ENCODE measurements at places on chromosomes 3 and 15.
A peak's percentile ranks its signal among the peaks of the same experiment; 100 is the strongest.

DNA sequence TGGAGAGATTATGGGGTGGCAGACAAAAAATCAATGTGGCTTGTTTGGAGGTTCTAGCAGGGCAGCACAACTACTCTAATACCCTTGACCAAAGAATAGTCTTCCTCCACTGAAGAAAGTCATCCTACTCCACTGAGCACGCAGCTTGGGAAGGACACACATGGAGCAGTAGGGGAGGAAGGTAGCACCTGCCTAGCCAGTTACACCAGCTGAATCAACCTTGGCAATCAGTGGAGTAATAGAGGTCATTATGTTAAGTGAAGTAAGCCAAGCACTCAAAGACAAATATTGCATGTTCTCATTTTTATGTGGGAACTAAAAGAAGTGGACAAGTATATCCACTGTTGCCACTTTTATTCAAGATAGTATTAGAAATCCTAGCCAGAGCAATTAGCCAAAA is 555.8 kb upstream of the ALCAM start:
- DNase-seq: no peak

GRCh38 chr15:51878446-51879386 is 49.3 kb downstream of the TMOD3 start:
- no peak for DNase-seq

- DNase-seq: peak; percentile 83
These were observed 728 bp downstream of the TRANK1 start for GRCh38 chr3:36944012-36944640.

DNA sequence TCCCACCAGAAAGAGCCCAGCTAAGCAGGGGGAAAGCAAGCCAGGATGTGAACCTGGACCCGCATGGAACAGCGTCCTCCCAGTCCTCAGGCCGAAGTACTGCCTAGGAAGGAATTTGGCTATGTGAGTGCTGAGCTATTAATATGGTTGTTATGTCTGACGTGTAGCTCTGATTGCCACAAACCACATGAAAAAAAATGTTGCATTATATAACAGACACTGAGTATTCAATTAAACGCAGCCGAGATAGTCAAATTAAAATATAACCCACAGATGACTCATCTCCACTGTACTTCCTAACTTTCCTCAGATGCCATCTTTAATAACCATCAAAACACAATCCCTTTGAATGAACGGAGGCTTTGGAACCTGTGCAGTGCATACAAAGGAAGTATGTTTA is 111.1 kb downstream of the GABRB3 start:
- no peak for DNase-seq

DNA sequence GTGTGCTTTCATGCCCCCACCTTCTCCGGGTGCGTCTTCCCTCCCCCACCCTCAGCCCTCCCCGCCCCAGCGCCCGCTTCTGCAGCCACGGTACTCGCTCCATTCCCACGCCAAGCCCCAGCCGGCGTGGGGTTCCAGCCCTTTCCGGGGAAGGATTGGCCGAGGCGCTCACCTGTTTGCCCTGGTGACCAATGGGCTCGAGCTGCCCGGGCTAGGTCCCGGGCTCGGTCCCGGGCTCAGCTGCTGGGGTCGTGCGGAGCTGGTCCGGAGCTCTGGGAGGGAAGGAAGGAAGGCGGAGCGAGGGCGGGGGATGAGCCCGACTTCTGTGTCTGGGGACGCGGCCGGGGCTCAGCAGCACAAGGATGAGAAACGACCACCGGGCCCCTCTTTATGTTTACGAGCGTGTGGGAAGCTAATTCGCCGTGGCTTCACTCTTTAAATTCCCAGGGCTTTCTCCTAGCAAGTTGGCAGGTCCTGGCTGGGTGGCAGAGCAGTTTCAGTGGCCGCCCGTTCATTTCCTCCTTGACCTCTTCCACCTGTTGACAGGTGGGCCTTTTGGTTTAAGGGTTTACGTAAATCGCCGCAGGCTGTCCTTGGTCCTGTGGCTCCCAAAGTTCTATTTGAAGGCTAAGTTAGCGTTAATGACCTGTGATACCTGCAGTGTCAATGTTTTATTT is at the start of gene IGSF10:
Gene IGSF10 (minus strand): TSS at position 288 of the 677 bp plus-strand sequence. CDS start 2,352 bp downstream, outside the sequence.
- peak; percentile 60 for DNase-seq

GRCh38 chr3:126888186-126888760 is 94.6 kb upstream of the PLXNA1 start:
- DNase-seq: no peak

DNA sequence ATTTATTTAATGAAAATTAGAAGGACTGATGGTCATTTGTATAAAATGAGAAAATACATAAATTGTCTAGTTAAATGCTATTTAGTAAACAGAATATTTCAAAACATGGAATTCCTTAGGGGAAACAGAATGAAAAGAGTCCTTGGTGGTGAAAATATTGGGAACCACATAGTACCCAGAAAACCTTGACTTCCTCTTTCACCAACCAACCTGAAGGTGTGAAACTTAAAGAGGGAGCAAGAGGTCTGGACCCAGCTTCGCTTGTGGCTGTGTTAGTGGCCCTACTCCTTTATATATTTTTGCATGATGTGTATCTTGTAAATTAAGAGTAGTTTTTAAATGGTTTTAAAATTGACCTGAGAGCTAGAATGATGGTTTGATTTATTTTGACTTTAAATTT is 64.2 kb downstream of the MAP2K5 start:
- no peak for DNase-seq

GRCh38 chr3:151386056-151386455 is 1.5 kb upstream of the P2RY12 start:
- DNase-seq: no peak

- DNase-seq: no peak
These were observed 311.4 kb downstream of the TBC1D5 start for GRCh38 chr3:17431004-17431403.

- DNase-seq: no peak
These were observed 55.5 kb upstream of the GNB4 start for GRCh38 chr3:179506792-179507191.

- DNase-seq: no peak
These were observed 52.2 kb upstream of the CSTA start for GRCh38 chr3:122272879-122273278.

GRCh38 chr3:106826791-106827311 is 550.4 kb upstream of the CCDC54 start:
- no peak for DNase-seq

GRCh38 chr3:37227870-37228549 is 53.6 kb upstream of the LRRFIP2 start:
- DNase-seq: no peak

GRCh38 chr3:95097493-95097892 is 1034.6 kb downstream of the NSUN3 start:
- no peak for DNase-seq

DNA sequence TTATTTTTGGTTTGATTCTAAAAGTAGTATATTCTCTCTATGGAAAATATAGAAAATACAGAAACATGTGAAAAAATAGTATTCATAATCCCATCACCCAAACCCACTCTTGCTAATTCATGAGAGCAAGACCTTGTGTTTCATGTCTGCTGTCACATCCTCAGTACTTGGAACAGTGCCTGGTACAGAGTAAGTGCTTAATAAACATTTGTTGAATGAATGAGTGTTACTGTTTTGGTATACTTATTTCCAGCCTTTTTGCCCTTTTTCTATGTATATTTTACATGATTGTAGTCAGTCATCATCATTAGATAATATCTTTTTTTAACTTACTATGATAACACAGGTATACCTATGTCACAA is 59.3 kb downstream of the IL16 start:
- DNase-seq: no peak

- DNase-seq: no peak
These were observed at the start of gene MKRN2OS for GRCh38 chr3:12545473-12545791. Gene MKRN2OS, minus strand, starts transcription at chr3:12545499. Its CDS starts 35 bp downstream, at chr3:12545464.

DNA sequence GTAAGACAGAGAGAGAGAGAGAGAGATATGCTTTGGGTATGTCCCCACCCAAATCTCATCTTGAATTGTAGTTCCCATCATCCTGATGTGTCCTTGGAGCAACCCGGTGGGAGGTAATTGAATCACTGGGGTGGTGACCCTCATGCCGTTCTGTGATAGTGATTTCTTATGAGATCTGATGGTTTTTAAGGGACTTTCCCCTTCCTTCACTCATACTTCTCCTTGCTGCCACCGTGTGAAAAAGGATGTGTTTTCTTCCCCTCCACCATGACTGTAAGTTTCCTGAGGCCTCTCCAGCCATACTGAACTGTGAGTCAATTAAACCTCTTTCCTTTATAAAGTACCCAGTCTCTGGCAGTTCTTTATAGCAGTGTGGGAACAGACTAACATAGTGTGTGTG is 60.3 kb downstream of the EOMES start:
- no peak for DNase-seq

- no peak for DNase-seq
These were observed 29.3 kb downstream of the CTSH start for GRCh38 chr15:78915341-78916087.

DNA sequence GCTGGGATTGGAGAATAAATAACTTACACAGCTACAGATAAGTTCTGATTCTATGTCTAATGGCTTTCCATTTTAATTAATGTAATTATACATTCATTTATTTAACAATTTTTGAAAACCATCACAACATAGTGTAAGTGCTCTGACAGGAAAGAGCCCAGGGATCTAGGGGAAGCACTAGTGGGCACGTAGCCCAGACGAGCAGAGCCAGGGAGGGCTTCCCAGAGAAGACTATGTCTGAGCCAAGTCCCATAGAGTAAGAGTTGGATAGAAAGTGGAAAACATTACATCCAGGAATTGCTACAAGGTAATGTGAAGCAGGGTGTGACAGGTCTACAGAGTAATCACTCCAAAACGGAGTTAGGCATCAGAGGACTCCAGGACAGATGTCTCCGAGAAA is 2.9 kb upstream of the HGD start:
- no peak for DNase-seq

DNA sequence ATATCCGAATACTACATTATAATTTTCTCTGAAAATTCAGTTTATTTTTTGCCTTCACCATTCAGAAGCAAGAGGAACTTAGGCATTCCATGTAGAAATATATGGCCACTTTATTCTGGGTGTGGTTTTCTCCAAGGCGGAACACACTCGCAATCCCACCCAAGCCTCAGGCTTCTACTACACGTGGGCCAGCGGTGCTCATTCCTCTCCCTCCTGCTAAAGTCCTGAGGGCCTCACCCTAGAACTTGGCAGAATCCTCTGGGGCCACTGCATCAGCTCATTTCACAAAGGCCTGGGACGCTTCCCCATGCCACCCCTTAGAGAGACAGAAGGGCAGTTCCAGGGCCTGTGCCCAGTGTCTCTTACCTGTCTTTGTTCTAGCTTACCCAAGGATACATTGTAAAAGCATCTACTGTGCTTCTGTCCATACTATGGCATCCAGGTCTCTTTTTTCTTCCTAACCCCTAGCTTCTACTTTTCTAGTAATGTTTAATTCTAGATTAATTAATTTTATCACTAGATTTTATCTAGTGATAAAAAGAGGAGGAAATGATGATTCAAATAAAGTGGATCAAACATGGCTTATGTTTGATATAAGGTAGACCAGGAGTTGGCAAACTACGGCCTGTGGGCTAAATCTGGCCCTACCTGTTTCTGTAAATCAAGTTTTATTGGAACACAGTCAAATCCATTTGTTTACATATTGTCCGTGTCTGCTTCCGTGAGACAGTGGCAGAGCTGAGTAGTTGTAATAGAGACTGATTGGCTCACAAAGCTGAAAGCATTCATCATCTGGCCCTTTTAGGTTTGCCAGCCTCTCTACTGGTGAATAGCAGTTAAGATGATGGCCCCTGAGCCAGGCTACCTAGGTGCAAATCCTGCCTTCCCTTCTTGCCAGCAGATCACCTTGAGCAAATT is 29.8 kb downstream of the LARS2 start:
- DNase-seq: no peak

GRCh38 chr3:188092648-188093047 is 61.3 kb upstream of the LPP start:
- DNase-seq: no peak

DNA sequence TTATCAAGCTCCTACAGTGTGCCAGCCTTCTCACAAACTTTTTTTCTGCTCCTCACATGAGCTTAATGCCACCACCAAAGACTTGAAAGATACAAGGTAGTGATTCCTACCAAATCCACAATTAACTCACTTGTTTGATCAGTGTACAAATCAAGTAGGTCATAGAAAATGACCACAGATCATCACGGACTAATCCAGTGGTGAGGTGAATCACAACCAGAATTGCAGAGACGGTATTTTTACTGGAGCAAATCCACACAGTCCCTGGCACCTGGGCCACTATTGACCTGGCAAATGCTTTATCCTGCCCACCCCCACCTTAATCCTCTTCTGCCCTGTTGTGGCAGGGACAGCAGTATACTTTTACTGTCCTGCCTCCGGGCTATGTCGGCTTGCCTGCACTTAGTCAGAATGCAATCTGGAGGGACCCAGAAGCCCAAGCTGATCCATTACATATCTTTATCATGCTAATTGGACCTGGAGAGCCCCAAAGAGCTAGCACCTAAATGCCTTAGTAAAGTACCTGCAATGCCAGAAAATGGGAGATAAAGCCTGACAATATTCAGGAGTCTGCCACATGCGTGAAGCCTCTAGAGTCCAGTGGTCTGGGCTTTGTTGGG is 83.9 kb upstream of the CDV3 start:
- no peak for DNase-seq

- DNase-seq: no peak
These were observed 31.6 kb downstream of the MLH1 start for GRCh38 chr3:37024820-37025405.

- no peak for DNase-seq
These were observed 2.1 kb downstream of the RNF168 start for GRCh38 chr3:196501316-196502044.

GRCh38 chr3:52002748-52003147 is 7.1 kb upstream of the RPL29 start:
- no peak for DNase-seq

DNA sequence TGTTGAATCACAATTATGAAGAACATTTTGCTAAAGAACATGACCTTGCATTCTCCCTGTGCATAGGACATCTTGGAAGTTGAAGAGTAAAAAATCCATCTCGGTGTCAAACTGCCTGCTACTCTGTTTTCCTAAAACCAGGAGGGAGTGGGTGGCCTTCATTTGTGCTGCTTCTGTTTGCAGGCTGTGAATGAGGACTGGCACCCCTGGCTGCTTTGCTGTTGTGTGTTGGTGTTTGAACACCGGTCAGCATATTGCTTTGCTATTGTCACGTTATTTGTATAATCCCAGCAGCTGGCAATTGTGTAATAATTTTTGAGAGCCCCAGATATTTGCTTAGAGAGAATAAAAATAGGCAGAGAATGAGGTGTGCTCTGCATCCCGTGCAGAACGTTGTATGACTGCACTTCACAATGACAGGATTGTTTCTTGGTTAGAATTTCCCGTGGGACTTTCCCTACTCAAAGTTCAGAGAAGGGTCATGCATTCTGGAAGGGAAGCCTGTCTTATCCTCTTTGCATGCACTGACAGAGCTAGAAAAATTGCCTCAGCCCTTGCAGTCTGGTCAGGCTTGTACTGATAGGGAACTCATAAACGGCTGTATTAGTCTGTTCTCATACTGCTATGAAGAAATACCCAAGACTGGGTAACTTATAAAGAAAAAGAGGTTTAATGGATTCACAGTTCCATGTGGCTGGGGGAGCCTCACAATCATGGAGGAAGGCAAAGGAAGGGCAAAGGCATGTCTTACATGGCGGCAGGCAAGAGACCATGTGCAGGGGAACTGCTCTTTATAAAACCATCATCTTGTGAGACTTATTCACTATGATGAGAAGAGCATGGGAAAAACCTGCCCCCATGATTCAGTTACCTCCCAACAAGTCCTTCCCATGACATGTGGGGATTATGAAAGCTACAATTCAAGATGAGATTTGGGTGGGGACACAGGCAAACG is 16.3 kb downstream of the SV2B start:
- no peak for DNase-seq

Measured in left hindlimb (tissue), 1 donor.